ENCODE measurements at places on chromosomes 7 and 10.

DNA sequence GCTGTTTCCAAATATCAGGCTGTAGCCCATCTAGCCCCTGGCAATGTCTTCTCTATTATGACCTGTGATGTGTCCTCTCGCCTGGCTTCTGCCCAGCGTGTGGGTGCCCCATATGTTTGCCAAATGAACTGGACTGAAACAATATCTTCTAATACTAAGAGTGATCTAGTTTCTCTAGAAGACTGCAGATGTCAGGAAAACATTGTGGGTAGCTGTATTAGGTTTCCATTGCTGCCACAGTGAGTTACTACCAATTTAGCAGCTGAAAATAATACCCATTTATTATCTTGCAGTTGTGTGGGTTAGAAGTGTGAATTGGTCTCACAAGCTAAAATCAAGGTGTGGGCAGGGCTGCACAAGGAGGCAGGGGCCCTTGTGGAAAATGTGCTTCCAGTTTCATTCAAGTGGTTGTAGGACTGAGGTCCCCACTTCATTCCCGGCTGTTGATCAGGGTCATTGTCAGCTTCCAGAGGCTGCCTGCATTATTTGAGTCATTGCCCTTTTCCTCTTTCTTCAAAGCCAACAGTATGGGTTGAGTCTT is 202.8 kb upstream of the BMPER start:
- DNase-seq = no peak

GRCh38 chr10:128850647-128851046 is 616.4 kb upstream of the MGMT start:
- DNase-seq = no peak

- no peak for DNase-seq
These were observed 81.8 kb downstream of the LCOR start for GRCh38 chr10:96913906-96914305.

DNA sequence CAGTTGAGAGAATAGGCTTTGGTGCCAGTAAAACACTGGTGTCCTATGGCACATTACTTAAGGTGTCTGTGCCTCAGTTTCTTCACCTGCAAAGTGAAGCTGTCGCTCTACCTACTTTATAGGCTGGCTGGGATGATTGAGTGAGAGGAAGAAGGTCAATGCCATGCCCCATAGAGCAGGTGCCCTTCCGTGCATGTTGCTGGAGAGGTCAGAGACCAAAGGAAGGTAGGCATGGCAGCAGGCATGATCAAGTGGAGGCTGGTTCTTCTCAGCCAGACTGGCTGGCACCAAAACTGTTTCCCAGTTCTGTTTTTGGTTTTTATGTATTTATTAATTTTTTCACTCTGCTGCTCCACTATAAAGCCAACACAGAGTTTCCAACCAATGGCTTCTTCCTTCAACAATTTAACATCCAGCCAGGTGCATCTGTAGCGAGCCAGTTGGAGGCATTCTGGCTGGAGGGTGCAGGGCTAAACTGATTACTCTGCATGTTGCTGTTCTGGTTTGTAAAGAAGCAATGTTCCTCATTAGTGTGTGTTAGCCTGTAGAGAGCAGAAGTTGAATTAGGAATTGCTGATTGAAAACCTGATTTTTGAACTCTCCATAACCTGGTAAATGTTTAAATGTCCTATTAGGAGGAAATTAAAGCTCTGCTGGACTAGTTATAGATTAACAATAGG is 144.3 kb upstream of the TNS3 start:
- no peak for DNase-seq

GRCh38 chr7:57201021-57201894 is 69.0 kb upstream of the ZNF479 start:
- DNase-seq = no peak

DNA sequence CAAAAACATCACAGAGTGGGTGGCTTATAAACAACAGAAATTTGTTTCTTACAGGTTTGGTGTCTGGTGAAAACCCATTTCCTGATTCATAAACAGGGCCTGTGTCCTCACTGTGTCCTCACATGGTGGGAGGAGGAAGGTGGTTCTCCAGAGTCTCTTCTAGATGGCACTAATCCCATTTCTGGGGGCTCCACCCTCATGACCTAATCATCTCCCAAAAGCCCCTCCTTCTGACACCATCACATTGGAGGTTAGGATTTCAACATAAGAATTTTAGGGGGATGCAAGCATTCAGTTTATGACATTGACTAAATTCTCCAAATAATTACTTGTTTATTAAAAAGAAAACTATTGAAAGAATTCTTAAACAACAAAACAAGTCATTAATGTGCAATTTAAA is 116.0 kb downstream of the CHN2 start:
- no peak for DNase-seq

DNA sequence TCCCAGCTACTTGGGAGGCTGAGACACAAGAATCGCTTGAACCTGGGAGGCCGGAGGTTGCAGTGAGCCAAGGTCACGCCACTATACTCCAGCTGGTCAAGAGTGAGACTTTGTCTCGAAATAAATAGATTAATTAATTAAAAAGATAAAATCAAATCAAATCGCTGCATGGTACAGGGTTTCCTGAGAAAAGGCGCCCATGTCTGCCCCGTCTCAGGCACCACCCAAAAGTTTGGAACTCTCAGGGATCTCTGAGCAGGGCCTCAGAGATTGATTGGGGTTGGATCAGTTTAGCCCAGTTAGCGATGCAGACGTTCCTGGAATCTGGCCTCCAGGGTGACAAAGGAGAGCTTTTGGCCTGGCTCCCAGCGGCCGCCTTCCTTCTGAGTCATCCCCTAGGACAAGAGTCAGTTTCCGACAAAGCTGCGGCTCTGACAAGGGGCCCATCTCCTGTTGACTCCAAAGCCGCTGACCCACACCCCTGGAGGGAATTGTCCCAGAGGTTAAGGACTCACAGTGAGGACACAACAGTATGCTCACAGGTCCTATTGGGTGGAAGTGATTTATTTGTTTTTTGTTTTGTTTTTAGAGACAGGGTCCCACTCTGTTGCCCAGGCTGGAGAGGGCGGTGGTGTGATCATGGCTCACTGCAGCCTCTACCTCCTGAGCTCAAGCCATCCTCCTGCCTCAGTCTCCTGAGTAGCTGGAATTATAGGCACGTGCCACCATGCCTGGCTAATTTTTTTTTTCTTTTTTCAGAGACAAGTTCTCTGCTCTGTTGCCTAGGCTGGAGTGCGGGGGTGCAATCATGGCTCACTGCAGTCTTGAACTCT is 6.8 kb downstream of the ORAI2 start:
- no peak for DNase-seq

- DNase-seq = no peak
These were observed 137.0 kb downstream of the GRK5 start for GRCh38 chr10:119344381-119344780.

DNA sequence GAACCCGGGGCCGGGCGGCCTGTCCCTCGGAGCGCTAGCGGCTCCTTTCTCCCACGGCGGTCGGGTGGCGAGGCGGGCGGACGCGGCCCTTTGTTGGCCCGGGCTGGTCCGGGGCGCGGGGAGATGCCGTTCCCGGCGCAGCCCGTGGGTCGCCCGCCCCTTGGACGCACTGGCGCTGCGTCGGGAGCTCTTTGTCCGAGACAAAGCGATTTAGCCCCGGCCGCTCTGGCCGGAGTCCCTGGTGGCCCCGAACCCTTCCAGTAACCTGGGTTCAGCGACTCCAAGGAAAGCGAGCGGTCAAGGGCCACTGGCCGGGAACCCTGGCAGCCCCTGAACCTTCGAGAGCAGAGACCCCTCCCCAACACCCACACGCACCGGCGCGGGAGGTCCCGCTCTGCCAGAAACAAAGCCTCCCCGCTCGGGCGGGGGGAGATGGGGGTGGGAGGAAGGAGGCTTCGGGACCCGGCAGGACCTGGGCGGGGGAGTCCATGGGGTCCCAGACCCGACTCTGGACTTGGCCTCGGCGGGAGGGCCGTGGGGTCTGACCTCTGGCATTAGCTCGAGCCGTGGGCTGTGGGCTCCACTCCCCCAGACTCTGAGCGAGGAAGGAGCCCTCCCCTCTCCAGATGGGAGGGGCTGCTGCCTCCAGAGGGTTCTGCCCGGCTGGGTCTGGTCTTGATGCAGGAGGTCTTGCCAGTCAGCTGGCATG is 836 bp downstream of the DPYSL4 start:
- DNase-seq = no peak

- peak; percentile 52 for DNase-seq
These were observed 8.0 kb upstream of the CFAP70 start for GRCh38 chr10:73366381-73367298.

DNA sequence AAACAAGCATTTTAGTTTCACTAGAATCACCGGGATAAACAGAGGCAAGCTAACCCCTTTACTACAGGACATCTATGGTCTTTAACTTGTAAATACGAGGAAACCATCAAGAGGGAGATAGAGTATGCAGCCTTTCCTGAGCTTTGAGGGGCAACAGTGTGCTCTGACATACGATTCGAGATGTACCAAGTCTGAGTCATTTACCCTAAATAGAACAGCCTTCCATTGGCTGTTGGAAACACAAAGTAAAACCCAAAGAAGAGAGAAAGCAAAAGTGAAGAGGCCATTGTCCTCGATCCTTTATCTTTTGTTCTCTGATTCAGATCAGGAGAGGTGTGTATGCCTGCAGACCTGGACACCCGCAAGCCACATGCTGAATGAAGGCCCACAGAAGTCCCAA is 289.5 kb downstream of the KCNMA1 start:
- DNase-seq = no peak

- no peak for DNase-seq
These were observed 26.9 kb downstream of the RAMP3 start for GRCh38 chr7:45184326-45185027.

- DNase-seq = peak; percentile 44
These were observed 116.8 kb upstream of the PRSS1 start for GRCh38 chr7:142632271-142633134.

GRCh38 chr10:16592378-16592777 is 70.7 kb upstream of the C1QL3 start:
- no peak for DNase-seq

DNA sequence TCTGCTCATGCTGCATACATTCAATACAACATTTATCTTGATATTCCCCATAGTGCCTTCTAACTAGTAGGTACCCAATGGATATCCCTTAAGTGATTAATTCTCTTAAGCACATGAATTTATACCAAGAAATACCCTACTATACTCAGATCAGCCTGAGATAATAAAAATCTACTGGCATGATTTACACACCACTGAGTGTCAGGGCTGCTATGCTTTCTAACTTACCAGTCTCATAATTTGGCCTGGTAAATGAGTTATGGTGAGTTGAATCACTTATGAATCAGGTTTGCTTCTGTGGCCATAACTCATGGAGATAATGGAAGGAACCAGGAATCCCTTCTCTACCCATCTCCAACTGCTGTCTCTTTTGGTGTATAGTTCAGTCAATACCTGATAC is 122.8 kb downstream of the THSD7A start:
- DNase-seq = no peak

- no peak for DNase-seq
These were observed 32.0 kb upstream of the ABCB4 start for GRCh38 chr7:87507446-87507845.

- peak; percentile 86 for DNase-seq
These were observed 22.2 kb downstream of the MRC1 start for GRCh38 chr10:17831341-17831740.

GRCh38 chr10:124699471-124700292 is 44.5 kb downstream of the FAM53B start:
- peak; percentile 43 for DNase-seq

GRCh38 chr7:27210441-27211083 is 10.7 kb upstream of the HOXA13 start:
- DNase-seq = no peak

GRCh38 chr10:529468-530230 is 159.8 kb downstream of the DIP2C start:
- DNase-seq = no peak

DNA sequence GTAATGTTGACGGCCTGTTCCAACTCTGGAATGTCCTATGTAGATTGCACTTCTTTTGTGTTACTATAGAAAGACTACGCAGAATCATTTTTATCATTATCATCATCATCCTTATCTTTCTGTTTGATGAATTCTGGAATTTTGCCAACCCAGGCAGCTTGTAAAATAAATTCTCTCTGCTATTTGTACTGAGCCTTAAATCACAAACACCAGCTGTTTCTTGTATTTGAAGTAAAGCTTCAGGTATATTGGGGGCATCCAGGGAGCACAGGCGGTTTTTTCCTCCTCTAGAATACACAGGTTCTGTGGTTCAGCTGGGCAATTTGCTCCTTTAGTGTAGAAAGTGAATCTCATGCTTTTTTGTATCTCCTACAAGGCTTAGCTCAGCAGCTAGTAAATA is 14.9 kb upstream of the CPA5 start:
- no peak for DNase-seq

- DNase-seq = no peak
These were observed 28.9 kb downstream of the CNNM1 start for GRCh38 chr10:99358101-99358500.

GRCh38 chr10:63717027-63717715 is 196.0 kb downstream of the REEP3 start:
- no peak for DNase-seq

GRCh38 chr10:128001849-128002248 is 94.9 kb downstream of the PTPRE start:
- DNase-seq = no peak

DNA sequence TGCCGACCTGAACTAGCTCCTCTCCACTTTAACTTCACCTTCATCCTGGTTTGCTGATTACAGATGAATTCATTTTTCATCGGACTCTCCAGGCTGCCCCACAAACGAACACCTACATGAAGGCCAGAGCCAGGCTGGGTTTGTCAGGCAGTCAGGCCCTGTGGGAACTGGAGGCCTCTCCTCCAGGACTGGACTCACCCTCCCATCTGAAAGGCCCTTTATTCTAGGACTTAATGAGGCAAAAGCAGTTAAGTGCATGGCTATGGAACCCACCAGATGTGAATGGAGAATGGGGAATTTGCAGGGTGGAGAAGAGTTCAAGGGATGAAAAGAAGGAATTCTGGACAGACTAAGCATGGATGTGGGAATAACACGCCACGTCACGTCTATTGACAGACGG is 170.8 kb downstream of the ARHGAP12 start:
- DNase-seq = no peak

GRCh38 chr10:89942217-89942616 is 240.8 kb downstream of the KIF20B start:
- DNase-seq = peak; percentile 78
